ENCODE measurements at places on chromosomes 11 and 22. TPM values are rescaled to one million over a fixed set of nuclear protein-coding genes. Genes with fewer than 3 reads are reported as not detected.

Gene NCR3LG1
- total RNA-seq, result 16.9 TPM

Gene PLEKHA7
- 17.5 TPM for total RNA-seq

Gene OR5J2
- total RNA-seq, result not detected

Gene BARX2
- not detected for total RNA-seq

Gene LDHAL6A
- not detected for total RNA-seq

Gene MS4A5
- not detected for total RNA-seq

DNA sequence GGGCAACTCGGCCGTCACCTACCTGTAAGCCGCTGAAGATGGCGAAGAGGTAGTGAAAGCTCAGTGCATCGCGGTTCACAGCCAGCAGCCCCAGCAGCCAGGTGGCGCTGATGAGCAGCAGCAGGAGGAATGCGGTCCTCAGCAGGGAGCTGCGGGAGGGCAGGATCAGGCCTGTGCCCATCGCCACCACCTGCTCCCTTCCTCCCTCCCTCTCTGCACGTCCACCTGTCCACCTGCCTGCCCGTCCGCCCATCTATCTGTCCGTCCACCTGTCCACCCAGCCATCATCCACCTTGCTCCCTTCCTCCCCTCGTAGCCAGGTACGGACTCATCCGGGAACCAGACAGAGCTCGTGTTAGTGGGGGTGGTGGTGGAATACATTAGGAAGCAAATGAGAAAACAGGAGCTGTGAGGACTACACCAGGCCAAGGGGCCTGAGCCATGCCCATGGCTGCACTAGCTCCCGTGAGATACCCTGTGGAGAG, 32.2 kb downstream of the TRMU start:
- DNase-seq, result peak; percentile 44

DNA sequence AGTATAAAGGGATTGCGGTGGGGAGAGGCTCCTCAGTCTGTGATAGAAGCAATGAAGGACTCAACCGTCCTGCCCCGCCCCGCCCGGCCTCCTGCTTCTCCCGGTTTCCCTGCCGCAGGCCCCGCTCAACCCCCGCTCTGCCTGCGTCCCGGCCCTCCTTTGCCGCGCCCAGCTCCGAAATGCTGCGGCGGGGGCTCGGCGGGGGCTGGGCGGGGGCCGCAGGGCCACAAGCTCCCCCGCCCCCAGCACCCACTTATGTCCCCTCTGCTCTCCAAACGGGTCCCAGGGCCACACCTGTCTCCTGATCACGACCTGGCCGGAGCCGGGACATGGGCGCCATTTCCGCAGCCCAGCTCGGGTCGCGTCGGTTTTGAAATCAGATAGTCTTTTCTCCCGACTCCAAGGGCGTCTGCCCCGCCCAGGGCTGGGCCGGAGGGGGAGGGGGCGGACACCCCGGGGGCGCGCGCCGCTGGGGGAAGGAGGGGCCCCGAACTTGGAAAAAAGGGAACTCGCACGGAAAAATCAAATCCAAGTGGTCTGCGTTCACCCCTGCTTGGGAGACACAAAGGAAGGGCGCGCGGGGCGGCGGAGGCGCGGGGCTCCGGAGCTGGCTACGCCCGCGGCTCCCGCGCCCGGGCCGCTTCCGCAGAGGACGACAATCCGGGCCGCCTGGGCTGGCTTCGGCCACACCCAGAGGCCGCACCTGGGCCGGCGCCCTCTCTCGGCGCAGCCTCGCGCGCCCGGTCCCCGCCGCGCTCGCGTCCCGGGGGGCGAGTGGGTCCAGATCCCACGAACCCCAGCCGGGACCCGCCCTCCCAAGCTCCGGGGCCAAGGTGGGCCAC, 70.6 kb upstream of the EP300 start:
- peak; percentile 36 for DNase-seq

DNA sequence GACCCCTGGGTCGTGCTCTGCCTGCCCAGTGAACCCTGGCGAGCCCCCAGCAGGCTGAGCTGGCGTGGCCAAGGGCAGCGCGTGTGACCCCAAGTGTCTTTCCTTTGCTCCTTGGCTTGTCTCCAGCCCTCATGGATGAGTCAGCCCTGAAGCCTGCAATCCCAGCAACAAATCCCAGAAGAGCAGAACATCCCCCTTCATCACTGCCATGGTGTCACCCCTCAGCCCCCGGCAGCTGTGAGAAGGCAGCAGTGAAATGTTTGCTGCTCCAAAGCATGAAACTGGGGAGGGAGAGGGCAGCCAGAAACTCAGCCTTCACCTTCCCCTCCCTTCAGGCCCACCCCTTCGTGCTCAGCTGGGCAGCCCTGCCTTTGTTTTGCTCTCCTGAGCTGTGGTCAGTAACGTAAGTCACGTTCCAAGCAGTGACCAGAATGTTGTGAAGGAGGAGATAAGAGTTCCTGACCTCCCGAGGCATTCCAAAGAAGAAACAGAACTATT, 29.8 kb downstream of the ADAMTS15 start:
- DNase-seq, result no peak

DNA sequence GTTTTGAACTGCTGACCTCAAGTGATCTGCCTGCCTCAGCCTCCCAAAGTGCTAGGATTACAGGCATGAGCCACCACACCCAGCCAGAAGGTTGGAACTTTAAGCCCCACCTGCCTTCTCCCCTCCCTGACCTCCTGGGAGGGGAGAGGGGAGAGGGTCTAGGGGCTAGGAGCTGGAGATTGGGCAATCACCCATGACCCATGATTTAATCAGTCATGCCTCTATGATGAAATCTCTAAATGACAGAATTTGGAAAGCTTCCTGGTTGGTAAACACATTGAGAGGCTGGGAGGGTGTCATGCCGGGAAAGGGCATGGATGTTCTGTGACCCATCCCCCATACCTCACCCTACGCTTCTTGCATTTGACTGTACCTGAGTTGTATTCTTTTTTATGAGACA, 17.1 kb upstream of the TFIP11 start:
- DNase-seq, result peak; percentile 39

DNA sequence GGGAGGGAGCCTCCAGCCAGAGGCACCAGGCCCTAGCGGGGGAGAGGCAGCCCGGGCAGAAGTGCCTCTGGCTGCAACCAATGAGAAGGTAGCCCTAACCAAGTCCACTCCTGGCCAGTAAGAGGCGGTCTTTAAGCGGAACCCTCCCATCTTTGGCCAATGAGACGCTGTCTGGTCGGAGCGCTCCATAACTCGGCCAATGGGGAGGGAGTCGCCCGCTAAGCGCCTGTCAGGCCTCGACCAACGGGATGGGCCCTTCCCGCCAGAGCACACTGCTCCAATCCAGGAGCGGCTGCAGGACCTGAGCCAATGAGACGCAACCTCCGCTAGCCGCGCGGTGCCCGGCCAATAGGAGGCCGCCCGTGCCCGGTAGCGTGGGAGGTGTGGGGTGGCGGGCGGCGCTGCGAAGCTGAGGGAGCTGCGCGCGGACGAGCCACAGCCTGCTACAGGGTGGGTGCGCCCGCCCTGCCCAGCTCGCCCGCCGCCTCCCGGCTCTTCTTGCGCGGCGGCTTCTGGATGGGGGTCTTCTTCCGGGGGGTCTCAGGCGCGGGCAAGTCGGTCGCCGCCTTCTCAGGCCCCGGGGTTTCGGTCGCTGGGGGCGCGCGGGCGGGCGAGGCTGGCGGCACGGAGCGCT, 12.6 kb downstream of the SCARF2 start:
- no peak for DNase-seq

DNA sequence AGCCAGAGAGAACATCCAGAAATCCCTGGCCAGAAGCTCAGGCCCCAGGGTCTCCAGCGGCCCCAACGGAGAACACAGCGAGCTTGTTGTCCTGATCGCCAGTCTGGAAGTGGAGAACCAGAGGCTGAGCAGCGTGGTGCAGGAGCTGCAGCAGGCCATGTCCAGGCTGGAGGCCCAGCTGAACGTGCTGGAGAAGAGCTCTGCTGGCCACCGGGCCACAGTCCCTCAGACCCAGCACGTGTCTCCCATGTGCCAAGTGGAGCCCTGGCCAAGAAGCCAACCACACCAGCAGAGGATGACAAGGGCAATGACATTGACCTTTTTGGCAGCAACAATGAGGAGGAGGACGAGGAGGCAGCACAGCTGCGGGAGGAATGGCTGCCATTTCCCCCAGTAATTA, 20.6 kb upstream of the SCGB1D1 start:
- no peak for DNase-seq

DNA sequence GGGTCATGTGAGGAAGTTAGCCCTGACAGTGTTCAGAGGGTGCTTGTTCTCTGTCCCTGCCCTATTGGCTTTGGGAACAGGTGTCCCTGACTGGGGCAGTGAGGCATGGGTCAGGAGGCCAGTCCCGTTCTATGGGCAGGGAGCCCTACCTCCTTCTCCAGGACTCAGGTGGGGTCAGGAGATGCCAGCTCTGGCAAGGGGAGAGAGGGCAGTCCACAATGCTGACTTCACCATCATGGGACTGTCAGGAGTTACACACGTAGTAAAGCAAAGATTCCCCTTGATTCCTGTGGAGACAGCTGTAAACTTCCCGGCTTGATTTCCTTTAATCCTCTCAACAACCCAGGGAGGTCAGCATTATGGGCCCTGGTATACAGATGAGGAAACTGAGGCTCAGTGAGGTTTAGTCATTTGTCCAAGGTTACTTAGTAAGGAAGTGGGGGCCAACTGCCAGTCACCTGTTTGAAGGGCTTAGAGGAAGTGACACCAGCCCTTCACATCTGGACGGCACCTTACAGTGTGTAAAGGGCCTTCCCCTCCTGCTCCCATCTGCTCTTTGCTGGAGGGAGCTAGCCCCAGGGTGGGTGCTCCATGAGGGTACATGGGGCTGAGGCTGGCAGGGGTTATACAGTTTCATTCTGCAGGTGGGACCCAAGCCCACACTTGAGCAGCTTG, 11.9 kb downstream of the MICALL1 start:
- DNase-seq, result no peak

- no peak for DNase-seq
Observed at GRCh38 chr11:72232260-72233055, 7.9 kb downstream of the INPPL1 start.

GRCh38 chr11:121688055-121688491, 235.3 kb upstream of the SORL1-AS1 start:
- no peak for DNase-seq

- no peak for DNase-seq
Observed at GRCh38 chr11:125942771-125943428, 2.9 kb upstream of the VSIG10L2 start.

- no peak for DNase-seq
Observed at GRCh38 chr11:72373163-72373562, 61.2 kb downstream of the CLPB start.

DNA sequence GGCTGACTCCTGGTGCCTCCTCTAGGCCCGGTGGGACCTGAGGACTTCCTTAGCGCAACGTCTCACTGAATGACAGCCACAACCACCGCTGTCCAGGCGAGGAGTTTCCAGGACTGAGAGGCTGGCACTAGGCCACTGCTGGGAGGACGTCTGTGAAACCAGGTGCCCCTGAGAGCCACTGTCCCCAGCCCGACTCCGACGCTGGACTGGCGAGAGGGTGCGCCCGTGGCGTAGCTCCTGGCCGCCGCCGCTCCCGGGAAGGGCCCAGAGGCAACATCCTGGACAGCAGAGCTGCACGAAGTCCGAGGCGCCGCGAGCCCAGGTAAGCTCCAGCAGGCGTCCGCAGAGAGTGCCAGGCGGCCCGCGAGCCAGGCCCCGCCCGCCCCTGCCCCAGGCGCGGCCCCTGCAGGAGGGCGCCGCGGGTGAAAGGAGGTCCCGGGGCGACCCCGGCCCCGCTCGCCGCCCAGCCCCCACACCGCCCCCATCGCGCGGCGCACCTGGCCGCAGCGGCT, 525 bp downstream of the DGCR2 start:
- no peak for DNase-seq

DNA sequence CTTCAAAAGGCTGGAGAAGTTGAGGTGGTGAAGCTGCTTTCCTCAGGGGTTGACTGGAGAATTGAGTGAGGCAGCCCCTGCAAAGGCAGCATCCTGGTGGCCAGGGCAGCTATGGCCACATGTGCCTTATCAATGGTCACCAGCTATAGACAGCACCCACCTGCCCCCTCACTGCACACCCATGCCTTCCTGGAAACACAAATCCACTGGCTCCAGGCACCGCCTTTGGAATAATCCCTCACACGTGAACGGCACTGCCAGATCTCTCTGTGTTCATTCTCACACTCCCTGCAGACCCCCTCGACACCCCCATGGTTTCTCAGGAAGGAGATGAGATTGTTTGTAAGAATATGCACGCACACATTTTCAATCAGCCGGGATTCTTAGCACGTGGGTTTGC, 1297.8 kb downstream of the TBC1D22A start:
- no peak for DNase-seq

DNA sequence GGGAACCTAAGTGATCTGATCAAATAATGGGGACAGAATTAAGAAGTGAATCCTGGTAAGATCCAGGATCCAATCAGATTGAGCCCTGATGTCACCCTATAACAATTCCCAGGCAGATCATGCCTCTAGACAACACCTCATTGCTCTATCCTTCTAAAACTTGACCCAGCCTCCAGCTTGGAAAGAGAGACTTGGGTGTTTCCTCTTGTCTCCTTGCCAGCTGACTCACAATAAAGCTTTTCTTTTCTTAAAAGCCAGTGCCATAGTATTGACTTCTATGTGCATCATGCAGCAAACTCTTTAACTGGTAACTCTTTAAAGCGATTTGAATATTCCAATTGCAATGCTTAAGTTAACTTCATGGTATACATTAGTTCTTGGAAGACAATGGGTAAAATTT, 109.6 kb upstream of the CHORDC1 start:
- no peak for DNase-seq

DNA sequence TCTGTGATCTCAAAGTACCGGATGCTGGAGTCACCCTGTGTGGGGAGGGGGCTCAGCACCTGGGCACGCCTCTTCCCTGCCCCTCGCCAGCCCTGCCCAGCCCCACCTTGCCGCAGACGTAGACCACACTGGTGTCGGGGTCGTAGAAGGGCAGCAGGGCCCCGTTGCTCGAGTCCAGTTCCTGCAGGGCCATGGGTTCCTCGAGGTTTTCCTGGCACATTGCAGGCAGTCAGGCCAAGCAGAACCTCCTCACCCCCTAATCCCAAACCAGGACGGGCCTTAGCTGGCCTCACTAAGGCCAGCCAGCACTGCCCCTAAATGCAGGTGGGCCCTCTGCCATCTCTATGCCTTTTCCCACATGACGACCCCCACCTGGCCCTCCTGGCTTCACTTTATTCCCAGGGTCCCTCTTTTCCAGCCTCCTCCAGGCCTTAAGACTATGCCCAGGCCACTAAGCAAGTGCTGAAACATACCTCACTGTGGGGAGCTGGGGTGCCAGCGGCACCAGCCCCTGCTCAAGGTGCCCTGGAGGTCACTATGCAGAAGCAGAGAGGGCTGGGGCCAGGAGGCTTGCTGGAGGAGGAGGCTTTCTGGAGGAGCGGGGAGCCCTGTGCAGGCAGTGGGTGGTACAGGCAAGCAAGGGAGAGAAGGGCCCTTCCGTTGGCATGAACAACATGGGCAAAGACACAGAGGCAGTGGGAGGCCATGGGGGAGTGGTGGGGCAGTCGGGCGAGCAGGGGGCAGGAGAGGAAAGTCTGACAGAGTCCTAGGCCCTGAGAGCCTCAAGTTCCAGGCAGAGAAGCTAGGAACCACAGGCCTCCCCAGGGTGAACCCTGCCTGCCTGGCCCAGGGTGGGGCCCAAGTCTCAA, 2.8 kb downstream of the CORO1B start:
- no peak for DNase-seq

DNA sequence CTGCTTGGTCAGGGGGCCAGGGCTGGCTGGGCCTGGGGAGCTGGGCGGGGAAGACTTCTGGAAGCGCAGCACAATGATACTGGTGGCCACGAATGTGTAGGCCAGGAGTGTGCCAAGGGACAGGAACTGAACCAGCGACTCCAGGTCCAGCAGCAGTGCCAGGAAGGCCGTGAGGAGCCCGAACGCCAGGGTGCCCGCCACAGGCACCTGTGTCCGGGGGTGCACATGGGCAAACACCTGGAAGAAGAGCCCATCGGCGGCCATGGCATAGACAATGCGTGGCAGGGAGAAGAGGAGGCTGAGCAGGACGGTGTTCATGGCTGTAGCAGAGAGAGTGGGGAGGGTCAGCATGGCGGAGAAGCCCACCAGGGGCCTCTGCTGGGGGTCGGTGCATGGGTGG, 2.3 kb downstream of the SLC7A4 start:
- DNase-seq, result no peak
